ENCODE measurements at places on chromosomes 7 and 10.

GRCh38 chr10:26311383-26311940 is 94.9 kb downstream of the GAD2 start:
- no peak for DNase-seq

DNA sequence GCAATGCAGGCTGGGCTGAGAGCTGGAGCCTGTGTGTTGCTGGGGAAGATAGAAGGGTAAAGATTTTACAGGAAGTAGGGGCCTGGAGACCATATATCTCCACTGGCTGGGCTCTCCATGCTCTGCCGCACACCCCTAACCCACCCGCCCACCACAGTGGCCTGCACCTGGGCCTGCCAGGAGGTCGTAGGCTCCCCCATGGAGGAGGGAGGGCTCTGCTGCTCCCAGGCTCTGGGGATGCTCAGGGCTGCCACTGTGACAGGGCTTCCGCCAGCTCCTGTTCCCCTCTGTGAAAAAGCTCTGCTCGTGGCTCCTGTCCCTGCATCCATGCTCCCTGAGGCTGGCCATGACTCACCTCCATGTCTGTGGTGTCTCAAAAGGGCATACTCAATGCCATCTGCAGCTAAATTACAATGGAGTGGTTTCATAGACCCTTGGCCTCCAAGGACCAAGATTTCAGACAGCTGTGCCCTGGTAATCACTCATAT is 106.0 kb downstream of the CXCL12 start:
- DNase-seq = no peak

DNA sequence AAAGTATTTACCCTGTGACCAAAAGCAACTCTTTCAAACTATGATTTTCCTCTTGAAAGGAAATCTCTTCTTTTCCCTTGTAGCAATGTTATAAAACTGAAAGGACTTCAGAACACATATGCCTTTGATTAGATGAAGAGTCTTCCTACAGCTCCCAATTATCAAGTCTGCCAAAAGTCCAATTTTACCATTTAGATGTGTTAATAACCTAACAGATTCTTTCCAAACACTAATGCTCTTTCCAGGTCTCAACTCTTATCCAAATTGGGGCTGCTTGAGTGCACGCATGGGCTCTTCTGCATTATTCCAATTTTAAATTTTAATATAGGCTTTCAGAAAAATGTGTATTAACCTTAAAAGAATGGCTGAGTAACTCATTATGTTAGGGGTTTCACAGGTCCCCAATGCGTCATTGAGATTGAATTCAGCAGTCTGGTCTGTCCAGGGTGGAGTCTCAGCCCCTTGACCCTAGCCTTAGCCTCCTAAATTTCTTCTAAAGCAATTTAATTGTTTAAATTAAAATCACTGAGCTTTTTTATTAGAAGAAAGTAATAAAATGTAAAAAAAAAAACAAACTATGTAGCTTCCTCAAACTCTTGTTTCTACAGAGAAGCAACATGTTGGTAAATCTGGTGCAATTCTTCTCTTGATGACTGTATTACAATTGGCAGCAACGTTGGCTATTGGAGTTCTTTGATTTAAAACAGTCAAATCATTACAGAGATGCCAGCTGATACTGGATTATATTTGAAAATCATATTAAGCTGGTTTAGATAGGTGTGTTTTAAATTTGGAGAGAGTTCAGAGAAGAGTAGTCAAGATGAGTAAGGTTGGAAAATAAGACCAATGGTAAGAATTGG is 170.4 kb downstream of the DKK1 start:
- no peak for DNase-seq

DNA sequence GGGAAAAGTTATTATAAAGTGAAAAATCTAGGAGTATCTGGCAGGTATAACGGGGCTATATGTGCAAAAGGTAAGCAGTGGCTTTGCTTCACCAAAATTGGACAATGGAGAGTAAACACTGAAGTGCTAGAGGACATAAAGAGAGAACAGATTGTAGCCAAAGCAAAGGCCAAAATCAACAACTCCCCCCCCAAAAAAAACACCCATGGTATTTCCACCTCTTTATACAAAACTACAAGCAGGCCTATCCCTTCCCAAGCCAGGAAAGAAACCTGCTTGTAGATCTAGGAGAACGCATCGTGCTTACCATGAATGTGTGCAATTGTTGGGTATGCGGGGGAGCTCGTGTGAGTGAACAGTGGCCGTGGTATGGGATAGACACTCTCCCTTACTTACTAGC is 9.2 kb upstream of the AKR1B1 start:
- DNase-seq = no peak

GRCh38 chr10:125087897-125088215 is 72.5 kb downstream of the CTBP2 start:
- DNase-seq = no peak

DNA sequence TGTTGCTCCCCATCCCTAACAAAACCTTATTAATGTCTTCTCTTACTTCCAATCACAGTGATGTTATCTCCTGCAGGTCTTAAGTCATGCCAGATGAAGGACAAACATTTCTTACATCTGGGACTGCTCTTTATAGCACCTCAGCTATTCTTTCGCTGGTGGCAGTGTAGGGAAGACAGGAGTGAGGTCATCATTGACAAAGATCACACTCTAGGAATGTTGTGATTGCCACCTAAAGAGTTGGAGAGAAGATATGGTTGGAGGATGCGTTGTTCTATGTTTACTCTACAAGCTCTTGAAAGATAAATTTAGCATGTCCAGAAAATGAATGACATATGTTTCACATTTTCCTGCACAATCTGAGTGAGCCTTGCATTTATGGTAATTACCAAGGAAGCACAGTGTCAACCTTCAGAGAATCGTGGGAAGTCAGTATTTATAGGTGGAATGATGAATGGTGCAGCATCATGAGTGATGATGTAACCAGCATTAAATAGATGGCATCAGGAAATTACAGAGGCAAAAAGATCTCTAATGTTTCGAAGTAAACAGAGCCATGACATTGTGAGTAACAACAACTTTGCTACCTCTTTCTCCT is 188.1 kb upstream of the STEAP1 start:
- DNase-seq = no peak

DNA sequence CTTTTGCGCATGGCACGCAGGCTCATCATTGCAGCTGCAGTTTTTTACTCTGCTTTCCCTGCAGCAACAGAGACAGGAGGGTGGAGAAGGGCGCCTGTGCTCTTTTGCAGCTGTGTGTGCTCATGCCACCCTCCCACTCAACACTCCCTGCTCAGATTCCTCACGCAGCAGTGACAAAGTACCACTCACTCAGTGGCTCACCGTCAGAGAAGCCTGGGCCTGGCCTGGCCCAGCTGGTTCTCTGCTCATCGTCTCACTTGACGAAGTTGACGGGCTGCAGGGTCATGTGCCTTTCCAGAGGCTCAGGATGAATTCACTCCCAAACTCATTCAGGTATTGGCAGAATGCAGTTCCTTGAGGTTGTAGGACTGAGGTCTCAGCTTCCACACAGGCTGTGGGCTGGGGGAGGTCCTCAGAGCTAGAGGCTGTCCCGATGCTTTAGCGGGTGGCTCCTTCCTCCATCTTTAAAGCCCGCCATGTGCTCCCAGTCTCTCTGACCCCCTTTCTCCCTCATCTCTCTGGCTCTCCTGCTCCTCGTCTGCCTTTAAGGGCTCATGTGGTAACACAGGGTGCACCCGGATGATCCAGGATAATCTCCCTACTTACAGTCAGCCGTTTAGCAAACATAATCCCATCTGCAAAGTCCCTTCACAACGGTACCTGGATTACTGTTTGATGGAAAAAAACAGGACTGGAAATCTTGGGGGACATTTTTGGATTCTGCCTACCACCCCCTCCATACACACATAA is 25.8 kb downstream of the PTPRE start:
- DNase-seq = no peak

DNA sequence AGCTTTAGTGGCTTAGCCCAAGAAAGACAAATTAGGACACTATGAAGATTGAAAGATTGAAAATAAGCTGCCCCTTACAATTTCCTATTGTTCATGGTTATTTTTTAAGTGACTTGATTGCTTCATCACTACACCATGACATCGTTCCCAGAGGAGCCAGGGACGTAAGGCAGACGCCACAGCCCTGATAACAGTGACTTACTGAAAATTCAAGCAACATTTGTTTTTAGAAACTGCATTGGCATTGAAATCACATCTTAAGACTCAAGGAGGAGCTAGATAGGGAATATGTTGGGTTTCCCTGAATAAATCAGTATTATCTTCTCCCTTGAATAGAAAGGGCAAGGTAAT is 38.7 kb upstream of the ANK3 start:
- no peak for DNase-seq

DNA sequence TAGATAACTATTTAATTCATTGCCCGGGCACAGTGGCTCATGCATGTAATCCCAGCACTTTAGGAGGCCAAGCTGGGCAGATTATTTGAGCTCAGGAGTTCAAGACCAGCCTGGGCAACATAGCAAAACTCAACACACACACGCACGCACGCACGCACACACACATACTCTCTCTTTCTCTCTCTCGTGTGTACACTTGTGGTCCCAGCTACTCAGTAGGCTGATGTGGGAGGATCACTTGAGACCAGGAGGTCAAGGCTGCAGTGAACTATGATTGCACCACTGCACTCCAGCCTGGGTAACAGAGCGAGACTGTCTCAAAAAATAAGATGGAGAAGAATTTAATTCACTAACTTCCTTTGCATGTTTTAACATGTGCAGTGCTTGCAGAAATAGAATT is 38.1 kb downstream of the PTPN12 start:
- no peak for DNase-seq

- DNase-seq = no peak
These were observed 2.7 kb downstream of the CHAT start for GRCh38 chr10:49616421-49617101.

DNA sequence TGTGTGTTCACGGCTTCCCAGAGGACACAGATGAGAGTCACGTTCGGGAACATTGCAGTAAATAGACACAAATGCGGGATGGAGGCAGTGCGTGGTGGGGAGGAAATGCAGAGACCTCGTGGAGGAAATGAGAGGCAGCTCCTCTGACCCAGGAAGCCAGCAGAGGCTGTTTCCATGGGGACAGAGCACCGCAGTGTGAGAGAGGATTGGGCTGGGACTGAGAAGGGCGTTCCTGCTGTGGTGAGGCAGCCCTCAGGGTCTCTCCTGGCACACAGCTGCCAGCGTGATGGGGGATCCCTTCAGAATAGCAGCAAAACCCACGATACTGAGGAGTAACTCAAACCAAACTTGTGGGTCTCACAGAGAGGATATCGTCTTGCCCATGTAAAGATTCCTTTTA is 21.7 kb upstream of the BHLHA15 start:
- no peak for DNase-seq

GRCh38 chr7:110519851-110520250 is 571.1 kb upstream of the LRRN3 start:
- DNase-seq = no peak

GRCh38 chr10:88896994-88897853 is 17.2 kb downstream of the STAMBPL1 start:
- no peak for DNase-seq

- DNase-seq = no peak
These were observed 8.2 kb downstream of the ZFAND2A start for GRCh38 chr7:1151653-1152425.
